ENCODE measurements at places on chromosomes 12 and 14.
A peak's percentile ranks its signal among the peaks of the same experiment; 100 is the strongest.

- no peak for ATAC-seq
These were observed 29.3 kb upstream of the RASSF8 start for GRCh38 chr12:25929142-25929541.

- no peak for ATAC-seq
These were observed 51.4 kb upstream of the TMX1 start for GRCh38 chr14:51188566-51189185.

GRCh38 chr14:61438036-61438435 lies 116.7 kb downstream of the PRKCH start:
- no peak for ATAC-seq

DNA sequence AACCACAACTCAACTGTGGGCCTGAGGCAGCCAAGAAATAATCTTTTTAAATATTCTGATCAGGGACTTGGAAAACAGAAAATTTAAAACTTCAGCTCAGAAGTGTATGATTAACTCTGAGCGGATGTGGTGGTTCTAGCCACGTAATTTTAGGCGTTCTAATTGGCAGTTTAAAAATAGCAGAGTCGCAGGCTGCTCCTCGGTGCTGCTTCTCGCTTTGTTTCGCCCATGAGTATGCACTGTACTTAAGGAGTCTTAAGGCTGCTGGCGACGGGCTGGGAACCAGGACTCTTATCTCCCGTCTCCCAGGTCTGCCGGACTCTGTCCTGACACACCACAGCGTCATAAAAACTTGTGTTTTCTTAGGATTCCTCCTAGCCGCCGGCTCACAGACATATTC lies 113.4 kb upstream of the PELI2 start:
- ATAC-seq: no peak

- peak; percentile 72 for ATAC-seq
These were observed 24.3 kb downstream of the SYNDIG1L start for GRCh38 chr14:74401504-74402241.

DNA sequence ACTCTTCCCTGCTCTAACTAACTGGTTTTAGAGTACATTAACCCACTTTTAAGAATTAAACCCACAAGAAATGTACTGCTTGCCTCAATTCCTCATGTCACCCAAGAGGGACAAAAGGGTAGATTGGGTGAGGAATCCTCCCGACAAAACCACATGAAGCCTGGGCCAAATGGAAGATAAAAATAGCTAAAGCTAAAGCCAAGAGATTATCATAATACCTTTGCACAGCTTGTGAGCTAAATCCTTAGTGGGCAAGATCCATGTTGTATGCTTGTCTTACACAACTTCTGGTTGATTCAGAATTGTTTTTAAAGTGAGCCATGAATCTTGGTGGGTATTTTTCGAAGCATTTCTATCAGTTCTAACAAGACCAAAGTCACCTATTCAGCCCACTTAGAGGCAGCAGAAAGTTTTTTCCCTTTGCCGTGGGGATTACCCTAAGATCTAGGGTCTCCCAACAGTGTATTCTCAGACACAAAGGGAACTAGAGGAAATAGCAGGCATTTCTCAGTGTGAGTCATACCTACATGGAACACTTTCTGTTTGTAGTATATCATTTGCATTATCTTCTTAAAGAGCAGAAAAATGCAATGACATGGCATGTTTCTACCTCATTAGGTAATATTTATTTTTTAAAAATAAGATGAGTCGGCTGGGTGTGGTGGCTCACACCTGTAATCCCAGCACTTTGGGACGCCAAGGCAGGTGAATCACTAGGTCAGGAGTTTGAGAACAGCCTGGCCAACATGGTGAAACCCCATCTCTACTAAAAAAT lies 616.6 kb downstream of the KCNH5 start:
- ATAC-seq: peak; percentile 91

- no peak for ATAC-seq
These were observed 338.4 kb downstream of the FUT8 start for GRCh38 chr14:65750906-65751305.

DNA sequence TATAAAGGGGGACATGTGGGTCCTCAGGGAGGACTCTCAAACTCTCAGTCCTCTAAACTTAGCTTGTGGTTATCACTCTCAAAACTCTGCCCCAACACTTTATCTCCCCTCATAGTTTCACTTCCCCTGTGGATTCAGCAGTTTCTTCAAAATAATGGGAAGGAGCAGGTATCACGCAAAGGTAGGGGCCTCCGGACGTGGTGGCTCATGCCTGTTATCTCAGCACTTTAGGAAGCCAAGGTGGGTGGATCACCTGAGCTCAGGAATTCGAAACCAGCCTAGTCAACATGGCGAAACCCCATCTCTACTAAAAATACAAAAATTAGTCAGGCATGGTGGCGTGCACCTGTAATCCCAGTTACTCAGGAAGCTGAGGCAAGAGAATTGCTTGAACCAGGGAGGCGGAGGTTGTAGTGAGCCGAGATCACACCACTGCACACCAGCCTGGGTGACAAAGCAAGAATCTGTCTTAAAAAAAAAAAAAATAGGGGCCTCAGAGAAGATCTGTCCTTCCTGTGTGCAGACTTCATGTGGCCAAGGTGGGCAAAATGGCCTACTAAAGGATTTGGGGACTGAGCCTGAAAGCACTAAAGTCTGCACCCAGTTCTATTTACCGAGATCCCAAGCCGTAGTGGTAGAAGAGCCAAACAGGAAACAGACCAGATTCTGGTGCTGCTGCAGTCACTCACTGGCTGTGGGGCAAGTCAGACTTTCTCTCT lies 6.4 kb downstream of the ITGB7 start:
- ATAC-seq: no peak

GRCh38 chr12:94717656-94718055 lies 67.3 kb upstream of the TMCC3 start:
- no peak for ATAC-seq

GRCh38 chr12:96327346-96327745 lies 72.9 kb downstream of the CDK17 start:
- peak; percentile 59 for ATAC-seq
